Body of pancreas (tissue), 4 donors: ENCODE measurements at places on chromosomes 5 and 9.
A peak's percentile ranks its signal among the peaks of the same experiment; 100 is the strongest.

DNA sequence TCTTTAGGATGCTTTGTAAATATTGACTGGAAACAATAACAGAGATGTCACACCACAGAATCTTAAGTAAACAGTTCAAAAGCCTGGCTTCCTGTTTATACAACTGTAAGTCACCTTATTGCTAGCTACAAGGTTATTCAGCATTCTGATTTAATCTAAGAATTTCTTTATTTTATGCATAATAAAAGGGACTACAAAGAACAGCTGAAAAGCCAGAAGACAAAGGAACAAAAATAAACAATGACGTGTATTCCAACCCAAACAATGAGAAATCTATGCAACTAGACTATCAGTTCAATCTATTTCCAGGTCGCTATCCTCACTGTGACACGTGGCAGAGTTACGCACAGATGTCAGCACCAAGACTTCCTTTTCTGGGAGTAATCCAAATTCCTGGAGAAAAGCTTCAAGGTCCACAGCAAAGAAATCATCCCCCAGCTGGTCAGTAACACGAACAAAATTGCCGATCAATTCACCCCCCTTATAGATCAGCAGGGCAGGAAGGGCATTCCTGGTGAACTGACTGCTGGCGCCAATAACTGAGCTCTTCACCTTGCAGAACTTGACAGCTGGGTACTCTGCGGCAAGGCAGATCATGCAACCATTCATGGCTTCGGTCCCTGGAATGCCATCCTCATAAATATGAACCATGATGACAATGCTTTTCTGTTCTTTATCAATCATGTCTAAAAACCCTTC lies 8.4 kb downstream of the PDCL start:
- no peak overlapping the region for H3K4me3 ChIP-seq
- DNase-seq = no peak
- peaks cover 5% of the 10 kb centered on the region for H3K4me1 ChIP-seq
- no peaks in the 10 kb centered on the region for H3K27me3 ChIP-seq
- no peaks in the 10 kb centered on the region for H3K36me3 ChIP-seq
- H3K27ac ChIP-seq = no peak overlapping the region

- no peaks in the 10 kb centered on the region for H3K36me3 ChIP-seq
- H3K27ac ChIP-seq = no peak overlapping the region
- no peak overlapping the region for H3K4me3 ChIP-seq
- H3K4me1 ChIP-seq = no peaks in the 10 kb centered on the region
- no peak for DNase-seq
Observed at GRCh38 chr9:116045083-116045482, 108.5 kb upstream of the PAPPA start.

DNA sequence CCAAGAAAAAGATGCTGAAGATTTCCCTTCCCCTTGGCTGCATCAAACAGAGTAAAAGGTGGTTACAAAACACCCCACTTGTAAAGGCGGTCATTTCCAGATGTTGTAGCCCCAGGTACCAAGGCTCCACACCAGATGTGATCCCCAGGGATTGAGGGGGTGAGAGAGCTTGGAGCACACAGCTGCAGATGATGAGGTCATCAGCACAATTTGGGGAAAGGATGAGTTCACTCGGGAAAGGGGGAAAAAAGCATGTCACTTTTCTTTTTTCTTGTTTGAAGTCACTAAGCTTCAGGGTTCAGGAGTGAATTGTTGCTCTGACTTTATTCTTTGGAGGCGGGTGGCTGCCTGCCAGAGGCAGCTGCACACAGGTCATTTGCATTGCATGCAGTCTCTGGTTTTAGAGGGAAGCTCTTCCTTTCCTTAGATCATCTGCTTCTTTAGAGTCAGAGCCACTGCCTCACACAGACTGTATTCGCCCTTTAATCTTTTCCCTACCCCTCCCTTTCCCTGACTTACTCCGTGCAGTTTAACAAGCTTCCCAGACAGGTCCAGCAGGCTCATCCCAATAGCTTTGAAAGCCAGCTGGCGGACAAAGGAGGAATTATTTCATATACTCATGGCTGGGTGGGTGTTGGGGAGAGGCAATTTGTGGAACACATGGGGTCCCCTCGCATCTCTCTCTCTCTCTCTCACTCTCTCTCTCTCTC lies 409.3 kb upstream of the SLC24A2 start:
- no peak overlapping the region for H3K27ac ChIP-seq
- no peak overlapping the region for H3K4me3 ChIP-seq
- no peaks in the 10 kb centered on the region for H3K36me3 ChIP-seq
- peak; percentile 31 for DNase-seq
- no peaks in the 10 kb centered on the region for H3K27me3 ChIP-seq

DNA sequence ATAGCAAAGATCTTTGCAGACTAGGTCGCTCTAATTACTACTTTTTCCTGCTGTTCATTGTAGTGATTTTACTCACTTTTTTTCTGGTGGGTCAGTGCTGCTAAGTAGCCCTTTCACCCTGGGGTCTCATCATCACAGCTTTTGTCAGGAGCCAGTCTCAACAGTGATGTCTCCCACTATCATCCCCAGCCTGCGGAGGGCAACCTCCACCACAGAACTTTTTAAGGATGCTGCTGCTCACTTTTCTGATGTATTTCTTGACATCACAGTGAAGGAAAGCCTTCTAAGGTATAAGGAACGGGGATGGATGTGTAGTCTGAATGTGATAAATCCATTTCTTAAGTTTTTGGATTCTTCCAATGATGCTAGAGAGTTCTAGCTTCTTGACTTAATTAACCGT lies 242.5 kb upstream of the RIOK2 start:
- no peaks in the 10 kb centered on the region for H3K4me1 ChIP-seq
- H3K4me3 ChIP-seq = no peak overlapping the region
- no peaks in the 10 kb centered on the region for H3K27me3 ChIP-seq
- no peak overlapping the region for H3K27ac ChIP-seq
- no peak for DNase-seq
- no peaks in the 10 kb centered on the region for H3K36me3 ChIP-seq

- H3K4me1 ChIP-seq = peaks cover 19% of the 10 kb centered on the region
- peak overlapping the region; percentile 38 for H3K27ac ChIP-seq
- H3K4me3 ChIP-seq = no peak overlapping the region
- DNase-seq = peak; percentile 81
- no peaks in the 10 kb centered on the region for H3K36me3 ChIP-seq
- no peaks in the 10 kb centered on the region for H3K27me3 ChIP-seq
Observed at GRCh38 chr5:178683783-178684182, 46.7 kb downstream of the ZNF354A start.

DNA sequence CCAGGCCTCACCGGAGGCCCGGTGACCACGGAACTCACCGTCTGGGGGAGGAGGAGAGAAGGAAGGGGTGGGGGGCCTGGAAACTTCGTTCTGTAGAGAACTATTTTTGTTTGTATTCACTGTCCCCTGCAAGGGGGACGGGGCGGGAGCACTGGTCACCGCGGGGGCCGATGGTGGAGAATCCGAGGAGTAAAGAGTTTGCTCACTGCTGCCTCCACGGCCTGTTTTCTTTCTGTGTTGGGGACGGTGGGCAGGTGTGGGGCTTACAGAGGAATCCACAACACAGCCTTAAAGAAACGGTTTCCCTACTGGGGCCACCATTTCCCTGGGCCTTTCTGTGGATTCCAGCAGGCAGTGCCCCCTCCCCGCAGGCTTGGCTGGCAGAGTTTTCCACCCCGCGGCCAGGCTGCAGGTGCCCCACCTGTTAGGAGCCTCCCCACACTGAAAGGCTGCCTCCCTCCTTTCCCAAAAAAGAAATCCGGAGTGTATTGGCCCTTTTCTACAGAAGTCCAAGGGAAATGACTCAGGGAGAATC lies 80.8 kb downstream of the NTNG2 start:
- H3K36me3 ChIP-seq = no peaks in the 10 kb centered on the region
- H3K27me3 ChIP-seq = no peaks in the 10 kb centered on the region
- H3K27ac ChIP-seq = peak overlapping the region; percentile 79
- H3K4me3 ChIP-seq = no peak overlapping the region

DNA sequence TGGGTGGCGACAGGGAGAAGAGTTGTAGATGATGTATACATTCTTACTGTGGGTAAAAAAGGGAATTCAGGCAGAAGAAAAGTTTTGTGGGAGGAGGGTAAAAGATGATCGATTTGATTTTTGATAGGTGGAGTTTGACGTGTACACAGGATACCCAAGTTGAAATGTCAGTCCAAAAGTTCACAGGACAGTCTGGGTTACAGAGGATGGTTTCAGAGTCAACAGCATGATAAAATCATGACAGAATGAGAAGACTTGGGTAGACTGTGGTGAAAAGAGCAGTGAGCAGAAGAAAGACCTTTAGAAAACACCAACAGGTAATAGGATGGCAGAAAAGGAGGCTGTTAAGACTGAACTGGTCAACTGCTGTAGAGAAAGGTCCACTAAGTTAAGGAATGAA lies 72.2 kb upstream of the FRRS1L start:
- no peak for DNase-seq
- no peak overlapping the region for H3K27ac ChIP-seq
- peaks cover 7% of the 10 kb centered on the region for H3K4me1 ChIP-seq
- H3K27me3 ChIP-seq = no peaks in the 10 kb centered on the region

GRCh38 chr5:68593211-68593671 lies 377.7 kb downstream of the PIK3R1 start:
- H3K27ac ChIP-seq = no peak overlapping the region
- DNase-seq = no peak
- H3K36me3 ChIP-seq = no peaks in the 10 kb centered on the region
- H3K27me3 ChIP-seq = no peaks in the 10 kb centered on the region

GRCh38 chr5:172412724-172413286 lies 41.5 kb downstream of the SH3PXD2B start:
- H3K27ac ChIP-seq = peak overlapping the region; percentile 50
- no peaks in the 10 kb centered on the region for H3K27me3 ChIP-seq
- no peaks in the 10 kb centered on the region for H3K36me3 ChIP-seq
- no peak overlapping the region for H3K4me3 ChIP-seq
- H3K4me1 ChIP-seq = peaks cover 41% of the 10 kb centered on the region

DNA sequence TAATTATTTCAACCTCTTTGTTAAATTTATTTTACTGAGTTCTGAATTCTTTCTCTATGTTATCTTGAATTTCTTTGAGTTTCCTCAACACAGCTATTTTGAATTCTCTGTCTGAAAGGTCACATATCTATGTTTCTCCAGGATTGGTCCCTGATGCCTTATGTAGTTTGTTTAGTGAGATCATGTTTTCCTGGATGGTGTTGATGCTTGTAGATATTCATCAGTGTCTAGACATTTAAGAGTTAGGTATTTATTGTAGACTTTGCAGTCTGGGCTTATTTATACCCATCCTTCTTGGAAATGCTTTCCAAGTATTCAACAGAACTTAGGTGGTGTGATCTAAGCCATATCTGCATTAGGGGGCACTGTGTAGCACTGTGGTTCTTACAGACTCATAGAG lies 70.2 kb upstream of the SLC27A6 start:
- H3K27me3 ChIP-seq = no peaks in the 10 kb centered on the region
- no peak overlapping the region for H3K4me3 ChIP-seq
- H3K36me3 ChIP-seq = no peaks in the 10 kb centered on the region
- no peak for DNase-seq

DNA sequence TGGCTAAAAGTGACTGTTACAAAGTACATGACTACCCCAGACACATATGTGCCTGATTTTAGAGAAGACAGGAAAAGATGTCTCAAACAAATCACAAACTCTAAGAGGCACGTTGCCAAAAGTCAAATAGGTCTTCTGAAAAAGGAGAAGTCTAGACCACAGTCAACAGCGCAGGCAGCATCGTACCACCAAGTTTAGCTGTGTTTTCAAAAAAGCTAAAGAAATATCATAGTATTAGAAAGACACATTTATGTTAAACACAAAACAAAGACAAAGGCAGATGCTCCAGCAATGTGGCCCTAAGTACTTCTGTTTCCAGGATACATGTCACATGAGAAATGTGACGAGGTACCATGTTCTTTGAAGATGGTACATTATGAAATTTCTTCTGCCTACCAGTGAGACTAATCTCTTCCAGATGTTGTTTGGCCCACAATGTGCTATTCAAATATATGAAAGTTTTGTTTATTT lies 43.5 kb downstream of the LPAR1 start:
- no peak overlapping the region for H3K27ac ChIP-seq
- no peak for DNase-seq
- H3K4me3 ChIP-seq = no peak overlapping the region
- peaks cover 8% of the 10 kb centered on the region for H3K4me1 ChIP-seq

DNA sequence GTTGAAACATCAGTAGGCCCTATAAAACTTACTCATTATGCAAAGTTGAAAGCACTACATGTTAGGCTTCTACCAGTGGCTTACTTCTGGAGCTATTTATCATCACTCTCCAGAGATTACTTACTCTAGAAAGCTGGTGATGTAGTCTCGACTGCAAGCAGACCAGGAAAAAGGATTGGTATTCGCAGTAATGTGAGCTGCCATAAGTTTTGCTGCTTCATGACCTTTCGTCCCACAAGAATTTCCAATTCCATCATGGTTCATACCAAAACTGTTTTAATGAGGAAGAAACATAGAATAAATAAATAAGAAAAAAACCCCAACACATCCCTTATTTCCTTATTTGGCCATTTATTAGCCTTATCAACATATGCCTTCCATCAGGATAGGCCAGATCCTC lies 181.9 kb downstream of the ADAMTS6 start:
- no peak overlapping the region for H3K27ac ChIP-seq
- DNase-seq = no peak
- no peak overlapping the region for H3K4me3 ChIP-seq
- H3K27me3 ChIP-seq = no peaks in the 10 kb centered on the region

GRCh38 chr9:88652876-88653275 lies 117.9 kb downstream of the NXNL2 start:
- no peaks in the 10 kb centered on the region for H3K4me1 ChIP-seq
- H3K27ac ChIP-seq = no peak overlapping the region
- no peaks in the 10 kb centered on the region for H3K27me3 ChIP-seq
- DNase-seq = no peak
- H3K36me3 ChIP-seq = no peaks in the 10 kb centered on the region

GRCh38 chr5:102314328-102314727 lies 18.2 kb upstream of the SLCO4C1 start:
- no peaks in the 10 kb centered on the region for H3K27me3 ChIP-seq
- H3K4me1 ChIP-seq = peaks cover 8% of the 10 kb centered on the region
- no peak for DNase-seq
- H3K36me3 ChIP-seq = no peaks in the 10 kb centered on the region

- no peak overlapping the region for H3K27ac ChIP-seq
- no peak for DNase-seq
- no peaks in the 10 kb centered on the region for H3K27me3 ChIP-seq
- H3K4me1 ChIP-seq = no peaks in the 10 kb centered on the region
Observed at GRCh38 chr5:8930021-8930420, 615.9 kb downstream of the SEMA5A start.

DNA sequence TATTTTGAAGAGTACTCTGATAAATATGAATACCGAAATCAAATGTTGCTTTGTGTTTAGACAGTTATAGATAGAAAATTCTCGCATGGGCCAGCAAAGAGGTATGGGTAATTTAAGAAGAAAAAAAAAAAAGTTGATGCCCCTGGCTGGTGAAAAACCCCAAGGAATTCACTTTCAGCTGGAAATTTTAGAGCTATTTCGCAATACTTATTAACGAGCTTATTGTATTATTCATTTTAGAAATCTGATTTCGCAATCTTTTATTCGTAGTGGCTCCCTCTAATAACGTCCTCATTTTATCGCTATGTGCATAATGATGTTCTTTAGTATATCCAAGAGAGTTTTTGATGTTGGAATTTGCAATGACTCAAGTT lies 18.5 kb upstream of the FER start:
- peaks cover 19% of the 10 kb centered on the region for H3K4me1 ChIP-seq
- no peak overlapping the region for H3K4me3 ChIP-seq
- no peaks in the 10 kb centered on the region for H3K27me3 ChIP-seq
- no peak for DNase-seq
